ENCODE measurements at places on chromosomes 4 and X. TPM values are rescaled to one million over a fixed set of nuclear protein-coding genes. Genes with fewer than 3 reads are reported as not detected.

ABCE1 gene
- total RNA-seq, result 70.5 TPM

- DNase-seq, result no peak
- H3K4me1 ChIP-seq, result no peaks in the 10 kb centered on the region
- no peak overlapping the region for H3K4me3 ChIP-seq
- no peaks in the 10 kb centered on the region for H3K36me3 ChIP-seq
Measured at GRCh38 chrX:129626026-129626425, 28.7 kb downstream of the APLN start.

MORC4 gene
- 21.6 TPM for total RNA-seq

P2RY4 gene
- total RNA-seq, result 0.60 TPM

GRCh38 chr4:58261526-58261925, 1151.3 kb upstream of the IGFBP7 start:
- no peak overlapping the region for H3K4me3 ChIP-seq
- DNase-seq, result no peak
- no peaks in the 10 kb centered on the region for H3K4me1 ChIP-seq
- no peaks in the 10 kb centered on the region for H3K27me3 ChIP-seq

ANXA10 gene
- not detected for total RNA-seq

- no peaks in the 10 kb centered on the region for H3K4me1 ChIP-seq
- H3K4me3 ChIP-seq, result no peak overlapping the region
- H3K27ac ChIP-seq, result no peak overlapping the region
- no peaks in the 10 kb centered on the region for H3K27me3 ChIP-seq
- no peaks in the 10 kb centered on the region for H3K36me3 ChIP-seq
Measured at GRCh38 chr4:152515678-152516077, 20.2 kb downstream of the FBXW7 start.

DNA sequence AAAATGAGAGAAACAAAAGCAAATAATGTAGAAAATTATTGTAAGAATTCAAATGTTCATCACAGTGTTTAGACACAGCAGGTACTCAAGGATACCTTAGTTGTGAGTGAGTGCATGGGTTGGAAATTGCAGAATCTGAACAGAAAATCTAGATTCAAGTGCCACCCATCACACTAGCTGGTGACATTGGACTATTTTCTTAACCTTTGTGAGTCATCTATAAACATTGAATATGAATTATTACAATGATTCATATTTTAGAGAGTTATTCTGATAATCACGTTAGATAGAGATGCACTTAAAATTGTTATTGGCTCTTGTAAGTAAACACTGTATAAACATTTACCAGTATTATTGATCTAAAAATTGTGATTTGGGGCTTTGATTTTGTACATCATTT, 1113.1 kb downstream of the STIM2 start:
- no peak for DNase-seq
- H3K4me3 ChIP-seq, result no peak overlapping the region
- H3K27ac ChIP-seq, result no peak overlapping the region
- no peaks in the 10 kb centered on the region for H3K36me3 ChIP-seq
- no peaks in the 10 kb centered on the region for H3K4me1 ChIP-seq
- H3K27me3 ChIP-seq, result no peaks in the 10 kb centered on the region

IL21 gene
- total RNA-seq, result not detected

DNA sequence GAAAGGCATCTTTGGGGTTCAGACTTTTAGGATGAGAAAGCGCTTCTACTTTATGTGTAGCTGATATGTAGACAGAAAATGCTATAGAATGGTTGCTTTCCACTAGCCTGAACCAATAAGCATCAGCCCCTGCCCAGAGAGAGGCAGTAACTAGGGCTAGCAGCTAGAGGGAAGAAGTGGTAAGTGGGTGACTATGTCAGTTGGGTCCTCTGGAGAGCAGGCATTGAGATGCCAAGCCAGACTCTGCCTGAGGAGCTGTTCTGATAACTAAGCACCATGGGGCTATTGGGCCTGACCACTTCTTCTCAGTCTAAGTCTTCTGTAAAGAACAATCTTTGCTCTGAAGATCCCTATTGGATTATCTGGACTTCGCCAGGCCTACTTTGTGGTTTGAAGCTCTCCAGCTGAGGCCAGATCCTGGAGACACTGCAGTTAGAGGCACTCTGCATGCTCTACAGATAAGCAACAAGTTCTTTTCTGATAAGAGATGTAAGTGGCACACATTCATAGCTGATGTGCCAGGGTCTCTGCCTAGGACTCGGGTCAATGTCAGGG, 146.1 kb downstream of the RBM46 start:
- H3K27me3 ChIP-seq, result no peaks in the 10 kb centered on the region
- H3K4me1 ChIP-seq, result no peaks in the 10 kb centered on the region
- no peak overlapping the region for H3K4me3 ChIP-seq
- no peak for DNase-seq
- H3K36me3 ChIP-seq, result no peaks in the 10 kb centered on the region

DMP1 gene
- not detected for total RNA-seq

DNA sequence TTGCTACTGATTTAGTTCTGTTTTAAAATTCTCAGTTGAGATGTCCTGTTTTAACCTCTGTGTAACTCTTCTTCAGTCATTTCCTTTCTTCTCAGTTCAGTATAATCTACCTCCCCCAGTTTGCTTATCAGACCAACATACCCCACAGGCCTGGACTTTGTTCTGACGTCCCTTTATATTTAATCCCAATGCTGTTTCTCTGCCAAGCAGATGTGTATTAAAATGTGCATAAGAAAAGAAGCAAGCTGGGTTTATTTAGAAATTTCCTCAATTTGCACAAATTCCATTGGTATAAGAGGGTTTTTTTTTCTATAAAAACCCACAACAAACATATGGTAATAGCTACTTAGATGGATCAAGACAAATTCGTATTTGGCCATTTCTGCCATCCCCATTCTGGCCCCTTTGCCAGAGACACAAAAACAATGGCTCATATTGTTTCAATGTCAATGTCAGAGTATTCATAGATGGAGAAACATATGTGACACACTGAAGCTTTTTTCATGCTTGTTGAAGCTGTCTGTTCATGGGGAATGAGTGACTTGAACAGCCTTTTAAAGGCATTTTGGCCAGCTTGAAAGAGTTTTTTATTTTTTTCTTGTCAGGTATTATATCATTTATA, 24.5 kb downstream of the HCCS start:
- H3K36me3 ChIP-seq, result no peaks in the 10 kb centered on the region
- no peak overlapping the region for H3K4me3 ChIP-seq
- H3K27me3 ChIP-seq, result no peaks in the 10 kb centered on the region

DNA sequence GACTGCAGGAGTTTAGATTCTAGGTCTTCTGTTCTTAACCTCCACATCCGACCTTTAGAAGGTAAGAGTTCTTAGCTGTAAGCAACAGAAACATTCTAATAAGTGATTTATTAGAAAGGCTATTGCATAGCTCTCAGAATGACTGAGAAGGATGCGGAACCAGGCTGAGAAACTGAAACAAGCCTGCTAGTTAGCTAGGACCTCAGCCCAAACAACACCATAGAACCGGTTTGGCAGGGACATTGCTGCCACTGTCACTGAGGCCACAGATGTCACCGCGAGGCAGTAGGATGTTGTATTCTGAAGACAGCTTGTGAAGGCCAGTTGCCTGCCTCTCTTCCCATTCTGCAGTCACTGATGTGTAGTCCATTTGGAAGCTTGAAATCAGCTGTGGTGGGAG, 160.0 kb upstream of the ARX start:
- DNase-seq, result no peak
- no peaks in the 10 kb centered on the region for H3K36me3 ChIP-seq
- no peaks in the 10 kb centered on the region for H3K4me1 ChIP-seq
- H3K27me3 ChIP-seq, result peaks cover 11% of the 10 kb centered on the region
- H3K4me3 ChIP-seq, result no peak overlapping the region
- no peak overlapping the region for H3K27ac ChIP-seq

DNA sequence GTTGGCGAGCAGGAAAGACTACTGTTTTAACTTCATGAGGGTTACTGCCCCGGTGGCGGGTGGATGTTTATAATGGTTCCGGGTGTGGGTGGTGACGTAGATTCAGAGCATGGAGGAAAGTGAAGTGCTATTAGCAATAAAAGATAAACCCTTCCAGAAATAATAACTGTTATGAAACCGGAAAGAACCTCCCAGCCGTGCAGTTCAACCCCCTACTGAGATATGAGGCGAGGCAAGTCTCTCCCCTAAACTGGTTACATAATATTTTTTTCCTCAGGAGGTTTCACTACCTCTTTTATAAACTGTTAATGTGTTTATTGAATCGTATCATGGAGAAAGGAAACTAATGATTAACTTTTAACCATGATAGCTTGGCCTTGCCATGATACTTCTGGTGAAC, 33.9 kb upstream of the STIM2 start:
- H3K4me3 ChIP-seq, result no peak overlapping the region
- no peaks in the 10 kb centered on the region for H3K27me3 ChIP-seq
- H3K4me1 ChIP-seq, result no peaks in the 10 kb centered on the region

FAM9C gene
- not detected for total RNA-seq

NMU gene
- 1.3 TPM for total RNA-seq

TBC1D9 gene
- total RNA-seq, result 20.1 TPM

DNA sequence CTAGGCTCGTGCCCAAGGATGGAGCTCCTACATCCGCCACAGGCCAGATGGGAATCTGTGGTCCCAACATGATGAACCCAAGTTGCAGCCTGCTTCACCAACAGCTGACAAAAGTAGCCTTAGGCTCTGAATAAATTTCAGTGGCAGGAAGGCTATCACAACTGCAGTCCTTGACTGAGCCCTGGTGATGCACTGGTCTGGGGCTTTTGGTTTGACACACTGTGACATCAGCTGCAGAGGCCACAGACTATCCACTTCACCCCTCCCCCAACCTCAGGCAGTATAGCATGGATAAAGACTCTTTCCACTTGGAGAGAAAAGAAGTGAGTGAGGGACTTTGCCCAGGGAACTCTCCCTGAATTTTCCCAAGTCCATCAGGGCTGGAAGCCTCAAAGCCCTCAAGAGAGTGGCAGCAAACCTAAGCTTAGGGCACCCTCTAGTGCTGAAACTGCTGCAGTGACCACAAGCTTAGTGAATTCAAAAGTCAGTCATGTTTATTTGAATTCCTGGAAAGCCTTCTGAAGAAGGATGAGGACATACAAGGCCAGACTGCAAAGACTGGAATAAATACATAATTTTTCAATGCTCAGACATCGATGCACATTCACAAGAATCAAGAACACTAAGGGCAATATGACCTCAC, 135.0 kb upstream of the TENT5D start:
- no peak for DNase-seq
- no peak overlapping the region for H3K4me3 ChIP-seq
- H3K27ac ChIP-seq, result no peak overlapping the region

DNA sequence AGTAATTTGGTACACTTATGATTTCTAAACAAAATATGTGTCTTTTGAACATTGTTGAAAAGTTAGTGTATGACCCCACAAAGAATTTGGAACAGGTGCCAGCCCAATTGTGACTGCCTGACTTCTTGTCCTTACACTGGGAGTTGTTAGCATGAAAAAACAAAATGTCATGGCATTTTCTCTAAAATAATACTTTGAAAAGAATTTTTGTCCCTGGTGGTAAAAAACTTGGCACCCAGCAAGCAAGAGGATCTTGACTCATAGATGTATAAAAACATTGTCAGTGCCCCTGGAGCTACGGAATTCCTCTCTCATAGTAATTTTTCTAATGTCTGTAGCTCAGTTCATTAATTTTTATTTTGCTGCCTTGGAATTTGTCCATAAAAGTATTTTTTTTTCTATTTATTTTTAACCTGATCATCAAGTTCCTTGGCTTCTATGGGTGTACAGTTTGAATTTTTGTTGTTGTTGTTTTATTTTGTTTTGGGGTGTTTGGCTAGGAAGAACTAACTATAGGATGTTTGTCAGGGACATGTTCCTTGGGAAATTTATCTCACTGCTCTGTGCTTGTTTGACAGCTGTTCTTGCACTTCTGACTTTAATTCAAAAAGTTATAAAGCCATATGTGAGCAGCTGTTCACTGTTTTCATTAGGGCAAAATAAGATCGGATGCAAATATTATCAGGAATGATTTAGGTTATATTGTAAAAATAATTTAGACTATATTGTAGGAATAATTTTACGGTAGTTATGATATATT, 95.4 kb upstream of the NUDT6 start:
- no peaks in the 10 kb centered on the region for H3K4me1 ChIP-seq
- H3K27me3 ChIP-seq, result no peaks in the 10 kb centered on the region
- H3K4me3 ChIP-seq, result no peak overlapping the region
- H3K27ac ChIP-seq, result no peak overlapping the region

DNA sequence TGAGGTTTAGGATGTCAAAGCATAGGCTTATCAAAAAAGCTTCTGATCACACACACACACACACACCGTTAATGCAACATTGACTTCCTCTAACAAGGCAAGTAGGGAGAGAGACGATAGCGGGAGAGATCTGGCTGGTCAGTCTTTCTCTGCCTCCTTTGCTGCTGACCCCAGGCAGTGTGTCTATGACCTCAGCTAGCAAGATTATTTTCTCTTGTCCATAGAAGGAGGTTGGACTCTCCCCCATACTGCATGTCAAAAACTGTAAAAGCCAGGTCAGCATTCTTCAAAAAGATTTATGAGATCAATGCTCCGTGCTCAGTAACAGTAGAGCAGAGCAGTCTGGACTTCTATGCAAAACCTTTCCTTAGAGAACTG, 63.5 kb upstream of the PGM2 start:
- no peak overlapping the region for H3K4me3 ChIP-seq
- H3K27ac ChIP-seq, result no peak overlapping the region
- DNase-seq, result no peak
- no peaks in the 10 kb centered on the region for H3K36me3 ChIP-seq
- no peaks in the 10 kb centered on the region for H3K27me3 ChIP-seq
- H3K4me1 ChIP-seq, result no peaks in the 10 kb centered on the region

GRCh38 chr4:158208963-158209640, 1.2 kb upstream of the TMEM144 start:
- DNase-seq, result no peak
- H3K36me3 ChIP-seq, result no peaks in the 10 kb centered on the region
- no peak overlapping the region for H3K4me3 ChIP-seq
- H3K27me3 ChIP-seq, result no peaks in the 10 kb centered on the region
- peaks cover 4% of the 10 kb centered on the region for H3K4me1 ChIP-seq

DNA sequence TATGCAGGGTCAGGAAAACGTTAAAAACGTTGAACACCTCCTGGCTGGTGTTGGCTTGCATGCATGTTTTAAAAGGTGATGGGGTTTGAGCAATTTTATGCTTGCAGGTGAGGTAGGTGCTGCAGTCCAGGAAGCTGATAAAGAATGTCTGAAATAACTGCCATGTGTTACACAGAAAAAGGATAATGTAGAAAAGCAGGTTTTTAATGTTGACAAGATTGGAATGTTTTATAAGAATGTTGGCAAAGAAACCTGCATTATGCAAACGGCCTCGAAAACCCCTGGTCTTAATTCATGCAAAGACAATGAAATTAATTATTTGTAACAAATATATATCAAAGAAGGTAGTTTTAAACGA, 723.7 kb upstream of the AGA start:
- no peak for DNase-seq
- H3K36me3 ChIP-seq, result no peaks in the 10 kb centered on the region
- H3K27ac ChIP-seq, result no peak overlapping the region
- H3K4me1 ChIP-seq, result no peaks in the 10 kb centered on the region
- H3K4me3 ChIP-seq, result no peak overlapping the region

SLITRK4 gene
- 1.3 TPM for total RNA-seq

GRCh38 chr4:157443537-157443936, 223.0 kb downstream of the GRIA2 start:
- H3K4me3 ChIP-seq, result no peak overlapping the region
- no peak for DNase-seq
- H3K4me1 ChIP-seq, result no peaks in the 10 kb centered on the region
- H3K27me3 ChIP-seq, result no peaks in the 10 kb centered on the region
- no peak overlapping the region for H3K27ac ChIP-seq

AASDH gene
- 12.5 TPM for total RNA-seq
